ENCODE measurements at places on chromosomes 11 and 22.

GRCh38 chr11:7072401-7073028, 16.3 kb upstream of the RBMXL2 start:
- no peak for DNase-seq

- no peak for DNase-seq
Observed at GRCh38 chr11:86287468-86287796, 14.6 kb upstream of the HIKESHI start.

- no peak for DNase-seq
Observed at GRCh38 chr22:45686836-45687235, 15.2 kb downstream of the ATXN10 start.

DNA sequence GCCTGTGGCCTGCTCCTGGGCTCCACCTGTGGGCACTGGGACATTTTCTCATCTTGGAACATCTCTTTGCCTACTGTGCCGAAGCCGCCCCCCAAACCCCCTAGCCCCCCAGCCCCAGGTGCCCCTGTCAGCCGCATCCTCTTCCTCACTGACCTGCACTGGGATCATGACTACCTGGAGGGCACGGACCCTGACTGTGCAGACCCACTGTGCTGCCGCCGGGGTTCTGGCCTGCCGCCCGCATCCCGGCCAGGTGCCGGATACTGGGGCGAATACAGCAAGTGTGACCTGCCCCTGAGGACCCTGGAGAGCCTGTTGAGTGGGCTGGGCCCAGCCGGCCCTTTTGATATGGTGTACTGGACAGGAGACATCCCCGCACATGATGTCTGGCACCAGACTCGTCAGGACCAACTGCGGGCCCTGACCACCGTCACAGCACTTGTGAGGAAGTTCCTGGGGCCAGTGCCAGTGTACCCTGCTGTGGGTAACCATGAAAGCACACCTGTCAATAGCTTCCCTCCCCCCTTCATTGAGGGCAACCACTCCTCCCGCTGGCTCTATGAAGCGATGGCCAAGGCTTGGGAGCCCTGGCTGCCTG, 1.4 kb downstream of the SMPD1 start:
- DNase-seq = no peak

GRCh38 chr22:17114898-17115235, 6.3 kb downstream of the TMEM121B start:
- no peak for DNase-seq

- DNase-seq = no peak
Observed at GRCh38 chr11:95232666-95233065, 1.7 kb upstream of the SESN3 start.

GRCh38 chr11:128174465-128175291, 412.7 kb downstream of the ETS1 start:
- DNase-seq = no peak

- no peak for DNase-seq
Observed at GRCh38 chr11:114102993-114103896, 43.7 kb downstream of the ZBTB16 start.

DNA sequence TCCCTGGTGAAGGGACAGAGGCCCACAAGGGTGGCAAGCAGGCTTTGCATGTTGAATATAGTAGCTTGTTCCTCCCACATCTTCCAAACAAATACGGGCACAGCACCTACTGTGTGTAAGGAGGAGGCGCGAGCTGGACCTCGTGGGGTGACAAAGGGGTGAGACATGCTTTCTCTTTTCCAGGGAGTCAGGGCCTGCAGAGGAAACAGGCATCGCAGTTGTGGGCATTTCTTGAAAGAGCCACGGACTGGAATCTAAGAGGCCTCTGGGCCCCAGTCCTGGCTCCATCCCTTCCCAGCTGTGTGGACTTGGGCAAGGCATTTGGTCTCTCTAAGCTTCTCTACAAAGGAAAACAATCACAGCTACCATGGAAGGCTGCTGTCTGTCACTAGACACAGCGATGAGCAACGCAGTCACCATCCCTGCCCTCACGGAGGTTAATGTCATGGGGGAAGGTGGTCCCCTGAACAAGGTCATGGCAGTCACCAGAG, 13.0 kb upstream of the CDC42EP1 start:
- DNase-seq = no peak

- DNase-seq = peak; percentile 86
Observed at GRCh38 chr11:118953265-118953664, 2.8 kb upstream of the UPK2 start.

DNA sequence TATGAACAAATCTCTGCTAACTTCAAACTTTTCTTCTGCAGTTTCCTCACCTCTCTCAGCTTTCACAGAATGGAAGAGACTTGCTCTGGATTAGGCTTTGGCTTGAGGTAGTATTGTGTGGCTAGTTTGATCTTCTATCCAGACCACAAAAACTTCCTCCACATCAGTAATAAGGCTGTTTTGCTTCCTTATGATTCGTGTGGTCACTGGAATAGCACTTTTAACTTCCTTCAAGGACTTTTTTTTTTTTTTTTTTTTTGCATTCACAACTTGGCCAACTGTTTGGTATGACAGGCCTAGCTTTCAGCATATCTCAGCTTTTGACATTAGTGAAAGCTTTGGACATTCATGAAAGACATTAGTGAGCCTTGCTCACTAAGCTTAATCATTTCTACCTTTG, 47.5 kb upstream of the LRRC55 start:
- DNase-seq = no peak

DNA sequence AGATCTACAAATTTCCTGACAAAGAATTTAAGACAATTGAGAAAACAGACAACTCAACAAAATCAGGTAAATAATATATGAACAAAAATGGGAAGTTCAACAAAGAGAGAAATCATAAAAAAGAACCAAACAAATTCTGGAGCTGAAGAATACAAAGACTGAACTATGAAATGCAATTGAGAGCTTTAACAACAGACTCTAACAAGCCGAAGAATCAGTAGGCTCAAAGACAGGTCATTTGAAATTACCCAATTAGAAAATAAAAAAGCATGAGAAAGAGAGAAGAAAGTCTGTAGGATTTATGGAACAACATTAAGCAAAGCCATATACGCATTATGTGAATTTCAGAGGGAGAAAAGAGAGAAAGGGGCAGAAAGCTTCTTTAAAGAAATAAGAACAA, 72.8 kb downstream of the TBC1D22A start:
- DNase-seq = no peak

DNA sequence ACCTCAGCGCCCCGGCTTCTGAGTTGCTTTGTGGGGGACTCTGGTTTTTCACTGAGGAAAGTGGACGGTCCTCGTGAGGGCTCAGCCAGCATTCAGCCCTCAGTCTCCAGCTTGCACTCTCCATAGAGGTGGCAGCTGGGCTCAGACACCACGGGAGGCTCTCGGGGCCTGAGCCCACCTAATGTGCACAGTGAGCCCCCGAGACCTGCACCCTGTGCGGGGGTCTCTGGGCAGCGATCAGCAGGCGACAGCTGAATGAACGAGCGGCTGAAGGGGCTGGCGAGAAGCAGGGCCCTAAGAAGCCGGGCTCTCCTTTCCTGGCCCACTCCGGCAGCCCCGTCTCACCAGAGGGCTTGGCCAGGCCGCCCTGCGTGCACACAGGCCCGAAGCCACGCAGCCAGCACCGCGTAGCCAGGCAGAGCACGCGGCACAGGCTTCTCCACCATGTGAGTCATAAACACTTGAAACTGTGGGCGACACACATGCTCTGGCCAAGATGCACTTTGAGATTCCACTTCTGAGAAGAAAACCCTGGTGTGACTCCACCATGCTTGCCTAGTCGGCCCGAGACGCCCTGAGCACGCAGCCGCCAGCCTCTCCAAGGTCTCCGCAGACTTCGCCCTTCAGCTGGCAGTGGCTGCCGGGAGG, 28.0 kb downstream of the TOLLIP start:
- no peak for DNase-seq

- DNase-seq = no peak
Observed at GRCh38 chr22:42693763-42694683, 26.6 kb downstream of the A4GALT start.

Data from anterior cingulate cortex (tissue), 58 donors.